ENCODE measurements at places on chromosomes 12 and 14. TPM values are rescaled to one million over a fixed set of nuclear protein-coding genes. Genes with fewer than 3 reads are reported as not detected.
A peak's percentile ranks its signal among the peaks of the same experiment; 100 is the strongest.

SMCO2 gene
- total RNA-seq: 0.31 TPM

DNA sequence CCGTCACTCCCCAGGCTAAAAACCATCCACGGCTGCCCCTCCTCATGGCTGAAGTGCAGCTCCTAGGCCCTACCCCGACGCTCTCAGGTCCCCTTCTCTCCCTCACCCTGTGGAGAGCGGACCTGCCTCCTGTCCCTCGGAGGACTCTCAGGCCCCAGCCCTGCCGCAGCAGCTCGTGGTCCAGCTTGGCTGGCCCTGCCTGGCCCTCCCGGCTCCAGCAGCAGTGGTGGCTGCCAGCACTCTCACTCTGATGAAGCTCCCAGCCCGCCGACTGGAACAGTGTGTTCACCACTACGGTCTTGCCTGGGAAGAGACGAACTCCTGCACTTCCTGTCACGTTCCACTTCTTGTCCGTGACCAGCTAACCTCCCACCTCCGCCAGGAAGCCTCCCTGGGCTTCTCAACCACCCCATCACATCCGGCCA lies 11.1 kb downstream of the BAG5 start:
- DNase-seq: no peak

FITM1 gene
- 0.82 TPM for total RNA-seq

- no peak for DNase-seq
Observed at GRCh38 chr12:79524507-79525148, 166.1 kb downstream of the PAWR start.

GRCh38 chr12:41026151-41026550 lies 162.0 kb upstream of the PDZRN4 start:
- no peak for DNase-seq

DNA sequence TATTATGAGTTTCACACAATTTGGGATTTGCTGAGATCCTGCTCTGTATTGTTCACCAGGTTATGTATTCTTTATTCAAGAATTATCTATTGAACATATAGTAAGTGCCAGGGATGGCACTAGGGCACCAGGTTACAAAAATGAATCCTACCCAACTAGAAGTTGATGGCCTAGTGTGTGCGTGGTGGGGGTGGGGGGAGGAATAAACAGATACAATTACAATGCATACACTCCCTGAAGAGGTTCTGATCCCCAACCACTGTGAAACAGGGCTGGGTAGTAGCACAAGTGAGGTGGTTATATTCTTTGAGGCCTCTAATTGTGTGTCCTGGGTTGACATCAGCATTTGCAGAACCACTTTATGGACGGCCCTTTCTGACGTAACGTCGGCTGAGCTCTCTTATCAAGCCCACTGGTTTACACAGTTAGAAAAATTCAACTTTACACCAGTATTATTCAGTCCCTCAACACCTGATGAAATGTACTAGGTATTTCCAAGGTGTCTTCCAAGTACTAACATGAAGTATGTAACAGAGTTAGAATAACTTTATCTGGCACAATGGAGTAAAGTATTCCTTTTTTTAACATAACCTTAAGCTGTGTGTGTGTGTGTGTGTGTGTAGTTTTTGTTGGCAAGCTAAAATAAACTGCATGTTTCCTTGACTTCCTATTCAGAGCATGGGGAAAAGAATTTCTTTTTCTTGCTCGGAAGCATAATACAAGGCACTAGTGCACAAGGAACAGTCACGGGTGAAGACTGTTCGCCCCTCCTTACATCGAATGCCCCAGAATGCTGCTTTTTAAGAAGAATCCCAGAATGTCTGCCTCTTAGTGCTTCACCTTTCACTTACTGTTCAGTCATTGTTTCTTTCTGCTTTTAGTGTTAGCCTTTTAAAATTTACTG lies 8.1 kb upstream of the GLRX5 start:
- no peak for DNase-seq

DNA sequence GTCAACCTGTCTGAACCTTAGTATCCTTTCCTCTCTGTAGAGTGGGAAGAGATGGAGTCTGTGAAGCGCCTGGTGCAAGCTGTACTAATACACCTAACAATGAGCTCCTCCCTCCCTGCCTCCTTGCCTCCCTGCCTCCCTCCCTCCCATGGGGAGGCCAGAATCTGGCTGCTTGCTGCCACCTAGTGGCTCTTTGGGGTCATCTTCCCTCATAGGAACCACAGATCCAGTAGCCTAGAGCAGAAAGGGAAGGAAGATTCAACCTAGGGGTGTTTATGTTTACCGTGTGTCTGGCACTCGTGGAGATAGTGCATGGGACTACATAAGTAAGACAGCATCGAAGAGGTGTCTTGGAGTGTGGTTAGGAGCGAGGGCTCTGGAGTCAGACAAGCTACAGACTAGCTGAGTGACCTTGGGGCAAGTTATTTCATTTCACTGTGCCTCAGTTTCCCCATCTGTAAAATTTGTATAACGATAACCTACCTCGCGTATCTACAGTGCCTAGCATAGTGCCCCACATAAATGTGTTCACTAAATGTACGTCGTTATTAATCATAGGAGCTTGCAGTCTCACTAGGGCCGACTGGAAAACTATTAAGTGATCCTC lies 35.5 kb upstream of the TSPAN9 start:
- DNase-seq: peak; percentile 95

OLR1 gene
- 0.22 TPM for total RNA-seq

NPAS3 gene
- 1.2 TPM for total RNA-seq

CAPS2 gene
- total RNA-seq: 8.1 TPM

GRCh38 chr12:56107242-56107641 lies 2.9 kb downstream of the PA2G4 start:
- no peak for DNase-seq

- DNase-seq: peak; percentile 57
Observed at GRCh38 chr14:34052658-34053014, 101.8 kb upstream of the EGLN3 start.

CRADD gene
- 9.1 TPM for total RNA-seq

GRCh38 chr14:38731962-38732361 lies 371.1 kb downstream of the SEC23A start:
- DNase-seq: no peak

INHBE gene
- total RNA-seq: 0.24 TPM

GRCh38 chr14:69316449-69317101 lies 56.6 kb downstream of the GALNT16 start:
- DNase-seq: no peak

DNA sequence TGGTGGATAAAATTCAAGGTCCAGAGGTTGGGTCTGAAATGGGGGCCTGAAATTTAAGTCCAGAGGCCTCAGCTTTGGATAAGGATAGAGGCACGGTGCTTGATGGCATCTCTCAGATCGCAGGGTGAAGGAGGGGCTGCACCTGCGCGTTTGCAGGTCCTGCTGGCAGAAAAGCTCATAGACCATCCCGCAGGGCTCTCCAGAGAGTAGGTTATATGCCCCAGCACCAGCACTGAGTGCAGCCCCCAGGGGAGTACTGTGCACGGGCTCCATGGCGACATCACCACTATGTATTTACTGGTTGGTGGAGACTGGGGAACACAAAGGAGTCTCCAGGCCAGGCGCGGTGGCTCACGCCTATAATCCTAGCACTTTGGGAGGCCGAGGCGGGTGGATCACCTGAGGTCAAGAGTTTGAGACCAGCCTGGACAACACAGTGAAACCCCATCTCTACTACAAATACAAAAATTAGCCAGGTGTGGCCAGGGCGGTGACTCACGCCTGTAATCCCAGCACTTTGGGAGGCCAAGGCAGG lies 4.3 kb upstream of the CD63 start:
- DNase-seq: no peak

TSPAN8 gene
- 0.48 TPM for total RNA-seq
